Breast epithelium (tissue), 4 donors: ENCODE measurements at places on chromosomes 3 and 15.

- H3K27me3 ChIP-seq: no peaks in the 10 kb centered on the region
- H3K36me3 ChIP-seq: no peaks in the 10 kb centered on the region
- DNase-seq: no peak
- no peak overlapping the region for H3K27ac ChIP-seq
- H3K4me1 ChIP-seq: no peaks in the 10 kb centered on the region
These were observed 368.4 kb downstream of the MECOM start for GRCh38 chr3:169295126-169295525.

DNA sequence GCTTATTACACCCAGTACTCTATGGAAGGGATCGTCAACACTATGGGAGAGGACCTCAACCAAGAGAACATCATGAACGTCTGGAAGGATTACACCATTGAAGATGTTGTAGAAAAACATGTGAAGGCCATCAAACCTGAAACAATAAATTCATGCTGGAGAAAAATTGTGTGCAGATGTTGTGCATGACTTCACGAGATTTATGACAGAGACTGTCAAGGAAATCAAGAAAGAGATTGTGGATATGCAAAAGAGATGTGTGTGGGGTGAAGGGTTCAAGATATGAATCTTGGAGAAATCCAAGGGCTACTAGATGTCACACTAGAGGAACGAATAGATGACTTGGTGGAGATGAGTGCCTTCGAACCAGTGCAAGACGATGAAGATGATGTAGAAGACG is 3.5 kb upstream of the PARP16 start:
- no peaks in the 10 kb centered on the region for H3K27me3 ChIP-seq
- no peak overlapping the region for H3K4me3 ChIP-seq
- no peaks in the 10 kb centered on the region for H3K36me3 ChIP-seq
- H3K4me1 ChIP-seq: peaks cover 7% of the 10 kb centered on the region

DNA sequence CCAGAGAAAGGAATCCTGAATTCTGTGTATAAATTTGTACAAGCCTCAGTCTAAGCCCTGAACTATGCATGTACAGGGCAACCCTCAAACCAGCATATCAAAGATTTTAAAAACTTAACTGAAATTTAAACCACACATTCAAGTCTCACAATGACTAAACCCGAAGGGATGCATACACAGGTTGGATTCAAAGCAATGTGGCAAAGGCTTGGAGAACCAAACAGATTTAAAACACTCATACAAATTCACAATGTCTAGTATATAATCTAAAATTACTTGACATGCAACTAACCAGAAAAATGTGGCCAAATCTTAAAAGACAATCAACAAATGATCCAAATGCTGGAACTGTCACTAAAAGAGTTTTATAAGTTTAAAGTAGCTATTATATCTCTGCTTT is 36.4 kb downstream of the CEP152 start:
- no peak overlapping the region for H3K4me3 ChIP-seq
- no peak overlapping the region for H3K27ac ChIP-seq
- H3K4me1 ChIP-seq: no peaks in the 10 kb centered on the region
- H3K27me3 ChIP-seq: no peaks in the 10 kb centered on the region
- DNase-seq: no peak

DNA sequence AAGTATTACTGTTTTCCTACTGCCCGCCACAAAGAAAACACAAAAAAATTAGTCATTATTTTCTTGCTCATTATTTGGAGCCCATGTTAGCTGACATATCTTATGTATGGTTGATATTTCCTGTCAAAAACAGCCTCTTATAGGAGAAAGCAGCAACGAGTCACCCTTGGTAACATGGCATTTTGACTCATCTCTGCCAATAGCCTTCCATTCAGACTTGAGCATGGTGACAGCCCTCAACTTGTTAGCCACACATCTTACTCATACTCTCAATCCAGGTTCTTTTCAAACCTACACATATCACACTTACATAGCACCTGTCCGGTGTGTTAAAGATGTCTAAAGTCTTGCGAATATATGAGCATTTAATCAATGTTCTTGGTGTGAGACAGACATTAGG is 109.4 kb upstream of the SAMMSON start:
- no peak overlapping the region for H3K4me3 ChIP-seq
- no peaks in the 10 kb centered on the region for H3K36me3 ChIP-seq
- no peak overlapping the region for H3K27ac ChIP-seq
- no peaks in the 10 kb centered on the region for H3K27me3 ChIP-seq

GRCh38 chr3:156729460-156730179 is 55.2 kb downstream of the TIPARP start:
- no peak overlapping the region for H3K27ac ChIP-seq
- H3K36me3 ChIP-seq: no peaks in the 10 kb centered on the region
- H3K4me3 ChIP-seq: no peak overlapping the region
- DNase-seq: no peak

GRCh38 chr3:31705736-31706135 is 173.0 kb downstream of the STT3B start:
- H3K27ac ChIP-seq: no peak overlapping the region
- H3K4me1 ChIP-seq: no peaks in the 10 kb centered on the region
- H3K4me3 ChIP-seq: no peak overlapping the region
- no peaks in the 10 kb centered on the region for H3K27me3 ChIP-seq
- no peaks in the 10 kb centered on the region for H3K36me3 ChIP-seq

DNA sequence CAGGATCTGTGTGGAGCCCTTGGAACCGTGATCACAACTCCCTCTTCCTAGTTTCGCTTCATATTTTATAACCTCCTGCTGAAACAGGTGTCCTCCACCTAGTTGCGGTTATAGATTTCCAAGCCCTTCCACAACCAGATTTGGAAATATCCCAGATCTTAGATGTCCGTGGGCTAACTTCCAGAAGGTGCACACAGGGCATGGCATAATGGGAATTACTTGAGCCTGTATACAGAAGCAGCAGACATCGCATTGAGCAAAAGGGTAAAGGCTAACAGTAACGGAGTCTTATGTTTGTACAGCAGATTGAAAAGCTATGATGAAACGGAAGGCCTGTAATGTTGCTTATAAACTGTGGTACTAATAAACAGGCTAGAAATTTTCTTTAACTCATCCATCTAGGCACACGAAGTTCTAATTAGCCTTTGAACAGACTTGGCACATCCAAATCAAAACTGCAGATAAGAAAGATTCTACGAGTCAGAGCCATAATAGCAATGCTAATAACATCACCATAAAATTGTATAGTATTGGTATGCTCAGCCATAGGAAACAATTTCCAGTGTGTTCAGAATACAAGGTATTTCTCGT is 1.2 kb upstream of the USF3 start:
- no peaks in the 10 kb centered on the region for H3K27me3 ChIP-seq
- DNase-seq: no peak
- no peaks in the 10 kb centered on the region for H3K4me1 ChIP-seq
- no peaks in the 10 kb centered on the region for H3K36me3 ChIP-seq
- peak overlapping the region; percentile 98 for H3K27ac ChIP-seq
- peak overlapping the region; percentile 91 for H3K4me3 ChIP-seq

DNA sequence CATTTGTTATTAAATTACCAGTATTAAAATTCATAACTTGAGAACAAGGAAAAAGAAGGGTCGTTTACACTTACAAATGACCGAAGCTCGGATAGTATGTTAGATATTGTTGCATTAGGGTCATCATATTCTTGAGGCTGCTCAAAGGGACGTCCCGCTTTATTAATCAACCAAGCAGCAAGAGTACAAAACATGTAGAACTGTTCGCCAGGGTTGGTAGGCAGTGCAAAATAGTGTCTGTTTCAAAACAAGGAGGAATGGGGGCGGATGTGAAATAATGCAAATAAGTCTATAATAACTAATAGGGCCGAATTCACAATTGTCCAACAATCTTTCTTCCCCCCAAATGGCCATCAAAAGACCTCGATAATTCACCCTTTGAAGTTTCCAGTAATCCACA is 2.9 kb downstream of the IFT57 start:
- H3K27ac ChIP-seq: no peak overlapping the region
- no peaks in the 10 kb centered on the region for H3K36me3 ChIP-seq
- H3K27me3 ChIP-seq: no peaks in the 10 kb centered on the region
- H3K4me1 ChIP-seq: peaks cover 9% of the 10 kb centered on the region
- no peak overlapping the region for H3K4me3 ChIP-seq

DNA sequence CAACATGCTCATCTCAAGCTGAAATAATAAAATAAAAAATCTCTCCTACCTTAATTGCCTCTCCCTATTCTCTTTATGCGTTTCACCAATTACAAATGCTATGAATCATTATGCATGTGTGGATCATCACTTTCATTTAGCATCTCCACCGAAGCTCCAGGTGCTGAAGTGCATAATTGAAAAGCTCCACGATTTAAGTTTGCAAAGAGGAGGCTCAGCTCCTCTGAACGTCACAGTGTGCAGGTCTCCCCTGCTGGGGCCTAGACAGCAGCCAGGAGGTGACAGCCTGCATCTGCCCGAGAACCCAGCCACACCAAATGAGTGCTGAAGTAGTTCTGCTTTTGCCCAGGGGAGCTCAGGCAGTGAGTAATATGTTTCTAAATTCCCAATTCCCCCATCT is 60.5 kb upstream of the GLCE start:
- H3K4me1 ChIP-seq: no peaks in the 10 kb centered on the region
- H3K36me3 ChIP-seq: no peaks in the 10 kb centered on the region
- no peak overlapping the region for H3K4me3 ChIP-seq
- no peaks in the 10 kb centered on the region for H3K27me3 ChIP-seq
- no peak for DNase-seq
